ENCODE measurements at places on chromosomes 16 and 17. TPM values are rescaled to one million over a fixed set of nuclear protein-coding genes. Genes with fewer than 3 reads are reported as not detected.

HLF gene
- 5.3 TPM for total RNA-seq

FSCN2 gene
- not detected for total RNA-seq

DNA sequence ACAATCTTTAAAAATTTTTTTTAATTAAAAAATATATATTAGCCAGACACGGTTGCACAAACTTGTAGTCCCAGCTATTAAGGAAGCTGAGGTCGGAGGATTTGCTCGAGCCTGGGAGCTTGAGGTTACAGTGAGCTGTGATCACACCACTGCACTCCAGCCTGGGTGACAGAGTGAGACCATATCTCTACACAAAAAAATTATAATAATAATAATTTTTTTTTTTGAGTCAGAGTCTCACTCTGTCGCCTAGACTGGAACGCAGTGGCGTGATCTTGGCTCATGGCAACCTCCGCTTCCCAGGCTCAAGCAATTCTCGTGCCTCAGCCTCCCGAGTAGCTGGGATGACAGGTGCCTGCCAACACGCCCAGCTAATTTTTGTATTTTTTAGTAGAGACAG is 23.8 kb downstream of the LITAF start:
- no peak for DNase-seq

- peak; percentile 65 for DNase-seq
Observed at GRCh38 chr16:13909872-13910303, 10.1 kb upstream of the ERCC4 start.

TSNAXIP1 gene
- total RNA-seq = 0.39 TPM

GRCh38 chr17:48733632-48734328 is 5.2 kb upstream of the HOXB13 start:
- DNase-seq = no peak

PMP22 gene
- total RNA-seq = 15.3 TPM

DNA sequence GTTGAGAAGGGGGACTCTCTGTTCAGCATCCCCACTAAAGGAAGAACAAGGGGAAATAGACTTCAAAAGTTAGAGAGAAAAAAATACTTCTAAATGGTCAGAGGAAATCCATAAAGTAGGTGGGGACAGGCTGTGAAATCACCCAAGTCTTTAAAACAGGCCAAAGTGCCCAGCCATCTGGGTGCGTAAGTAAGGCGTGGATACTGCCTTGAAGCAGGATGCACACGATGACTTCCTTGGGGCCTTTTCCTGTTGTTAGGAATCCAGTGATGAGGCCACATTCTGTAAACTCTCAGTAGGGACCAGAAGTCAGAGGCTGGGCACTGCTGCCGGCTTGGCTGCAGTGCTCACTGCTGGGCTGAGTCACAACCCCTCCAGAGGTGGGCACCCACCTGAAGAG is 9.2 kb downstream of the AXIN2 start:
- DNase-seq = no peak

PRSS33 gene
- total RNA-seq = not detected

ITGB3 gene
- total RNA-seq = 3.1 TPM
